ENCODE measurements at places on chromosomes 6 and 20.

DNA sequence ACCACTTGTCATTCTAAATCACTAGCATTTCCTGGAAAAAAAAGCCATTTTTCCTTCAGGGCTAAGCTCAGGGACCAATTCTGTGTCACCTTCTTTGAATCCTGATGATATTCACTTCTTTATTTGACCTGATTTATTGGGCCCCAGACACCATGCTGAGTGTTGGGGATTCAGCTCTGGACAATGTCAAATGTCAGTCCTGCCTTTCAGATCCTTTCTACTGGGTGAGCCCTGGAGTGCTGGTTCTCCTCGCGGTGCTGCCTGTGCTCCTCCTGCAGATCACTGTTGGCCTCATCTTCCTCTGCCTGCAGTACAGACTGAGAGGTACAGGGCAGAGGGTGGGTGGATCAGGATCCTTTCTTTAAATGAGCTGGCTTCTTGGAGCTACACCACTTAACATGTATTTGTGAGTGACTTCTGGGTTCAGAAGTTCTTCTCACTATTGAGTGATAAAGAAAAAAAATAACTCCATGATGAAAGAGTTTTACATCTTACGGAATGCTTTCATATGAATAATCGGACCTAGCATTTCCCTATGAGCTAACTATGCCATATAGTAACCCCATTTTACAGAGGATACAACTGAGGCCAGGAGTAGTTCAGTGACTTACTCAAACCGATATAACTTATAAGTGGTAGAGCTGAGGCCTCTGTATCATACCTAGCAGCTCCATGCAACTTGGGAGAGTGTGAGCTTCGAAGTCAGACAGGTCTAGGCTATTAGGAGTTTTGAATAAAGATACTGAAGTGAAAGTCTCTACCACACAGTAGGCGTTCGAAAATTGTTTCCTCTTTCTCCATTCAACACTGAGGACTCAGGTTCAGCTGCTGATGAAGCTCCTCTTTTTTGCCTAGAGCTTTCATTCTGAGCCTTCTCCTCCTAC, 9.3 kb downstream of the MOG start:
- no peak for DNase-seq

- DNase-seq: no peak
Measured at GRCh38 chr6:43147691-43148477, 23.2 kb upstream of the SRF start.

GRCh38 chr20:49657118-49657901, 56.4 kb downstream of the B4GALT5 start:
- no peak for DNase-seq

GRCh38 chr20:48661575-48662455, 166.0 kb downstream of the PREX1 start:
- no peak for DNase-seq

DNA sequence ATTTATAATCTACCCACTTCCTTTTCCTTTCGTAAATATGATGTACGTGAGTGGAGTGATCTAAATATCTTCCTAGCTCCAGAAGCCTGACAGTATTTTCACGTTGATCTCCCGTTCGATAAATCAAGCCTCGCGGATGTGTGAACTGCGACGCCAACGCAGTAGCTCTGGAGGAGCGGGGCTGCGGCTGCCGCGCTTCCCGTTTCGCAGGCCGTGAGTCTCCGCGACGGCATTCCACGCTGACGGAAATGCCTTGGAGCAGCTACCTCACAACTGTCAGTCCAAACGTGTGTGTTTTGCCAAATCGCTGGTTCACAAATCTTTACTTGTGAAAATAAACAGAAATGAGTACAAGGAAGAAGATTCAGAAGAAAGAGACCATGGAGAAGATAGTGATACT, 41.2 kb downstream of the BTBD3 start:
- DNase-seq: no peak

DNA sequence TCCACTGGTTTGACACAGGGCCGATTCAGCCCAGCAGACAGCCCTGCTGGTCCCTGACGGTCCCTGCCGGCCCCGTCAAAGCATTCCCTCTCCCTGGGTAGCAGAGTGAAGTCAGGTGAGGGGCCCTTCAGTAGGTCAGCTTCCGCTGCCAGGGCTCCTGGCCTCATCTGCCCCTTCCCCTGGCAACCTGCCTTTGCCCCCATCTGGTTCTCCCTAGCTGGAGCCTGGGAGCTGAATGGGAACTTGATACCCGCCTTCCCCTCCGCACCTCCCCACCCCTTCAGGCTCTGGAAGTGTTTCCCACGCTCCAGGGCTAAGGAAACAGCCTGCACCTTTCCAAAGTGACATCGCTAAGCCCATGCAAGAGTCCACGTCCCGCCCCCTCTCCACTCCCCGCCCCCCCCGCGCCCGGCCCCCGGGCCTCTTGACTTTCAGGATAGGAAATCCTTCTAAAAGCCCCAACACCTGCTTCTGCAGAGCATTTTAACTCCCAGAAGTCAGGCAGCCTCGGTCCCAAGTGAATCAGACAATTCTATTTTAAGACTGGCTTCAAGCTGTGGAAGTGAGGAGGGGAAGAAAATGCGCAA, 53.3 kb downstream of the ISM1 start:
- no peak for DNase-seq

GRCh38 chr6:166489301-166490155, 97.0 kb downstream of the RAMACL start:
- no peak for DNase-seq

- peak; percentile 23 for DNase-seq
Measured at GRCh38 chr6:139378882-139379341, 4.5 kb upstream of the CITED2 start.

DNA sequence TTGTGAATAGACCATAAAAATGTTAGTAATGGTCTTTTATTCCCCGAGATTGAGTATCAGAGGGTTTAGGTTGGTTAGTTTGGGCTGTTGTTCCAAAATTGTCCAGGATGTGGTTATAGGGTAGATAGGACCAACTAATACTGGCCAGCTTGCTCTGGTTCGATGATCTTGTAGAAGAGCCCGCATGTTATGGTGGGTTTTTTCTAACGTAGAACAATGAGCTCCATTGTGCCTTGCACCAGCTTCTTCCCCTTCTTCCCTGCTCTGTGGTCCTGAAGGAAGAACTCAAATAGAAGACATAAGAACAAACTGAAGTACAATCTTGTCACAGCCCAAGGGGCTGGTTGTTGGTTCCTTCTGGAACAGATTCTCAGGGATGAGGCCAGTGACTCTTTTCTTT, 70.5 kb downstream of the RREB1 start:
- no peak for DNase-seq

DNA sequence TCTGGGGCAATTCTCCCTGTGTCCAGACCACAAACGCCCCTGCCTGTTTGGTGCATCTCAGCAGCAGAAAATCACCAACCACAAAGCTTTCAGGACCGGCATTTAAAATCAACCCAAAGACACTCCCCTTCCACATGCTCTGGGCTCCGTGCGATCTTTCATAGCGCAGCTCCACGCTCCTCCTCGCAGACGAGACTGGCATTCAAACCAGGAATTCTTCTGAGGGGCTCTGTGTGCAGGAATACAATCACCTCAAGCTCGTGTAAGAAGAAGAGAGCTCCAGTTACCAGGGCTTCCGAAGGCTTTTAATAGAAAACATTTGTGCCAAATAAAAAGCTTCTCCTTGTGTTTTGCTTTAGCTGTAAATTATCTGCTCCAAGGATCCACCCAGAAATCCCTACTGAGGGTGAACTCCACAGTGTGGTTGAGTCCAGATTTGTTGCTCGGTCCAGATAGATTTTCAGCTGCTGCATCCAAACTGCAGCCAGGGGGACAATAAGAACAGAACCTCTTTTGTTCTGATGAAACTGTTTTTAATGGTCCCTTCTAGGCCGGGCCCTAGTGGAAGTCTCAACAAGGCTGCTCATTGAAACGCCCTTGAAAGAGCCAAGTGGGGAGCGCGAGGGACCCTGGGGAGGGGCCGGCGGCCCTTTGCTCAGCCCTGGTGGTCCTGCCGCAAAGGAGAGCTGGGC, 16.4 kb upstream of the BMP7 start:
- no peak for DNase-seq

DNA sequence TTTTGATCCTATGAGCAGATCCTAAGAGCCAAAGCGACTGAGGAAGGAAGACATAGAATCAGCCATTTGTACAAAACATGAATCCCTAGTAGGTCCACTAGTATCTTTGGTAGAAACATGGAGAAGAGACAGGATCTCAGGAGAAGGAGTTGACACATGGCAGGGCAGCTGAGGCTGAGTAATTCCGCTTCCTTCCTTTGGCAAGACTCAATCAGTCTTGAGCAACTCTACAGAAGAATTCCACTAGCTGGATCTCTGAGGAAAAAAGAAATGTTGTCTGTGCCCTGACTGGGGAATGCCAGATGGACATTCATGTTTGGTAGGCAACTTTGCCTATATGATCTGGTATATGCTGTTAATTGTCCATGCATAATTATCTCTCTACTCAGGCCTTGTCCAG, 35.3 kb downstream of the ESR1 start:
- DNase-seq: no peak

DNA sequence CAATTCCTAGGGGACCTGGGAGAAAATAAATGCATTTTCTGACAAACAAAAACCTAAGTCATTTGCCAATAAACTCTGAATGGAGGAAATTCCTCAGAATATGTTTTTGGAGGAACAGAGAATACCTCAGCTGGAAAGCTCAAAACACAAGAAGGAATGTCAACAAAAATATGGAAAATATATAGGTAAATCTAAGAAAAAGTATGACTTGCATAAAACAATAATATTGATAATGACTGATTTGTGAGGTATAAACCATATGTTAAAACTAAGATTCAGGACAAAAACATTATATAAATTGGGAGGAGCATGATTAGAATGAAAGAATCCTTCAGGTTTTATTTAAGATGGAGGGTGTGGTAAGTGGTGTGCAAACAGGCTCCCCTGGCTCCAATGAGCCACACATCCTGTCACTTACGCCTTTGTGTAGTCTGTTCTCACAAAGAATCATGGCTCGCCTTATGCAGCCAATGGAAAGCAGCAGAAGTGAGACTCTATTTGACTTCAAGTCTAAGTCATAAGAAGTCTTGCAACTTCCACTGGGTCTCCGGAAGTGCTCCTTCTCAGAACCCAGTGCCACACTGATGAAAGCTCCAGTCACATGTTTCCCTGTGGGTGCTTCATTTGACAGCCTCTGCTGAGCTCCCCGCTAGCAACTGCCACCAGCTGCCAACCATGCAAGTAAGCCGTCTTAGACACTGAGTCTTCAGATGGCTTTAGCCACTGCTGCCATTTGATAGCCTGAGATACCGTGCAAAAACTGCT, 8.1 kb downstream of the CFAP61 start:
- no peak for DNase-seq

GRCh38 chr6:39072830-39073229, 24.2 kb downstream of the GLP1R start:
- no peak for DNase-seq

DNA sequence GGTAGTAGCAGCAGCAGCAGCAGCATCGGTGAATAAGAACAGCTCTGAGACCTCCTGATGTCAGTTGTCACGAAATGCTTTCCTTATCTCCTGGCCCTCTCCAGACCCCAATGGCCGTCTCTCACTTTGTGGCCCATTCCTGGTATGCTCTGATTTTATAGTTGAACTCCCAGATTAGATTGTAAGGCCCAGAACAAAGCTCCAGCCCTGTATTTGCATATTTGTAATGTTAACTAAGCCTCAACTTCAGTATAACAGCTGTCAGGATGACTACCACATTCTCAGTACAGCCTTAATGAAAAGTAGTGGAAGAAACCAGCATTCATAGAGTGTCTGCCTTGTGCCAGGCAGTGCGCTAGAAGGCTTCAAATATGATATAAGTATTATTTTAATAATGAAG, 180.9 kb downstream of the SASH1 start:
- no peak for DNase-seq

GRCh38 chr6:99879431-99879830, 114.6 kb downstream of the MCHR2 start:
- no peak for DNase-seq

- DNase-seq: no peak
Measured at GRCh38 chr6:113893451-113893850, 36.3 kb downstream of the MARCKS start.

Data from A549 (cell line).